ENCODE measurements at places on chromosomes 7 and 10.

DNA sequence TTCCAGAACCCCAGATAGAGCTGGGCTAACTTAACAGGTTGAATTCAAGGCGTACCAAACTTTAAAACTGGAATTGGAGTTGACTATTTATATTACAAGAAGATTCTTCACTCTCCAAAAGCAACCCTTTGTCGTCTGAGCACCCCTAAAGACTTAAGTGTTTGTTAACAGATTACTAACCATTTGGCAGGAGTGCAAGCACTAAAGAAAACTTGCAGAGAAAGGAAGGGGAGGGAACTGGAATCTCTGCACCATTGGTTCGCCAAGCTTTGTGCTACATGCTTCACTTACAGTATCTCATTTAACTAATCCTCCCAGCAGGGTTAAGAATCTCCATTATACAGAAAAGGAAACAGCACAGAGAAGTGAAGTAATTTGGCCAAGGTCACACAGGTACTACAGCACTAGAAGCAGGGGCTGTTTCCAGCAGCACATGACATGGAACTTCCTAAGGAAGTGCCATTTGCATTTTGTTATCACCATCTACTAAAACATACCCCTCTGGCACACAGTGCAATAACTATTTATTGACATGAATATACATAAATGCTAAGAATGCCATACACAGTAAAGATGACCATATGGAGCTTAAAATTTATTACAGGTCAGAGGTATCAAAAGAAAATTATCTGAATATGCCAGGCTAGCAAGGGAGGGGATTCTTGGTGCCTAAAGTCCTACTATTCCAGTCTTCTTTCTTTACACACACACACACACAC lies 201.2 kb downstream of the KCNMA1 start:
- no peak for DNase-seq

GRCh38 chr7:91165006-91165845 lies 99.0 kb upstream of the FZD1 start:
- DNase-seq: no peak

DNA sequence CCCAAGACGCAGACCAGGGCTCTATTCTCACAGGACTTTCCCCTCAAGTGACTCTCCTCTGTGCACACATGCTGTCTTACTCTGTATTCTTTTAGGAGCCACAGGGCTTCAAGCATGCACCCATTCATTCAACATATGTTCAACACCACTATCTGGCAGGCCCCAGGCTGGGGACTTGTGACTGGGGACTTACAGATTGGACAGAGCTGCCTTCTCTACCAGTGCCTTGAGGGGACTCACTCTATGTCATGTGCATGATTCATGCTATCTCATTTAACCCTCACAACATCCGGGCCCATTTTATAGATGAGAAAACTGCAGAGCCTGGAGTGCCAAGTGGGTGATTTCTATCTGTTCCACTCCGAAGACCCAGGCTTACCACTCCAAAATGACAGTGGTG lies 34.3 kb downstream of the MYL10 start:
- no peak for DNase-seq

DNA sequence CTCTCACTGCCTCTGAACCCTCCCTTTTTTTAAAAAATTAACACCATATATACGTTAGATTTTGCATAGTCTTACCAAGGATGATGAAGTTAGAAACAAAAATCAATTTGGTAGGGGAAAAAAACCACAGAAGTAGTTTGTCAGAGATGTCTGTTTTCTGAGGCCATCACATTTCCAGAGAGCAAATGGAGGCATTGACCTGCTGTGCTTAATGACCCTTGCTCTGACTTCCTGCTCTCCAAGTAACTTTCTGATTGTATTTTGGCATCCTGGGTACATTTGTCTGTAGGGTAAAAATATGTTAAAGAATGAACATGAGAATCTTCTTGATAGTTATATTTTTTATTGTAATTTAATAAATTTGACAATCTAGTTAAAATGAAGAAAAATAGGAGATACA lies 140.2 kb downstream of the LCOR start:
- DNase-seq: no peak

- no peak for DNase-seq
These were observed 377.1 kb downstream of the NRG3 start for GRCh38 chr10:82252081-82252480.

- DNase-seq: no peak
These were observed 159.9 kb downstream of the MGMT start for GRCh38 chr10:129626796-129627435.

- DNase-seq: no peak
These were observed 88.1 kb downstream of the SEPTIN14 start for GRCh38 chr7:55774327-55775050.

DNA sequence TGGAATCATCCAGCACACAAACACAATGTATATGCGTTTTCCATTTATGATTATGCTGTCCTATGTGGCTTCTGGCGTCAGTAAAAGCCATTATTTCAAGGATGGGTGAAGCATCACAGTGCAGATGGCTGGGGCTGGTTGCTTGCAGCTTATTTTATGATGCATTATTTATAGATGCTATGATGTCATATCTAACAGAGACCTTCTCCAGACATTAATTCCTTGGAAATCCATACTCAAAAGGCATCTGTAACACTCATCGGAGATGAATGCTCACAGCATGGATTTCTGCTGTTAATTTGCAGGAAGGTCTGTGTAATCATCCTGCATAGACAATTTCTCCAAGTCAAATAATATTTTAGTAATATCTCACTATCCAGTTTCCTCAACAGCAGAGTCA lies 7.2 kb downstream of the RGS10 start:
- DNase-seq: no peak

Measured in stimulated activated CD8-positive, alpha-beta memory T cell treated with anti-CD3 and anti-CD28 coated beads, Interleukin-7, amount 100 ng/mL, for 1 hour (primary cell).